Hematopoietic multipotent progenitor cell (in vitro differentiated cells): ENCODE measurements at places on chromosomes 3 and 15.

DNA sequence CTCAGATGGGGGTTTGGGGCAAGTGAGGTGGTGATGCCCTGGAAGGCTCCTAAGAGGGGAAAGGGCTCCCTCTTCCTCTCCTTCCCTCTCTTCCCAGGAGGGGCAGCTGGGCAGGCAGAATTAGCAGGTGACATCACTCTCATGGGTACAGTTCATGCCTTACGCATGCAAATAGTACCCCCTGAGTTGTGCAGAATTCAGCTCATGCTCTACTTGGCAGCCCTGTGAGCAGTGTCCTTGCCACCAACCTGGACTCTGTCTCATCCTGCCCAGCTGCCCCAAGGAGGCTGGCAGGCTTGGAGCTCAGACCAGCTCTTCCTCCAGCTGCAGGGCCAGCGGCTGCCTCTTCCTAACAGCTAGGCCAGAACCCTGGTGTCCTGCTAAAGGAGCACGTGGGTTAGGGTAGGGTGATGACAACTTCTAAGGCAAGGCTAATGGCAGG, 3.3 kb downstream of the CHAC1 start:
- no peak for DNase-seq

DNA sequence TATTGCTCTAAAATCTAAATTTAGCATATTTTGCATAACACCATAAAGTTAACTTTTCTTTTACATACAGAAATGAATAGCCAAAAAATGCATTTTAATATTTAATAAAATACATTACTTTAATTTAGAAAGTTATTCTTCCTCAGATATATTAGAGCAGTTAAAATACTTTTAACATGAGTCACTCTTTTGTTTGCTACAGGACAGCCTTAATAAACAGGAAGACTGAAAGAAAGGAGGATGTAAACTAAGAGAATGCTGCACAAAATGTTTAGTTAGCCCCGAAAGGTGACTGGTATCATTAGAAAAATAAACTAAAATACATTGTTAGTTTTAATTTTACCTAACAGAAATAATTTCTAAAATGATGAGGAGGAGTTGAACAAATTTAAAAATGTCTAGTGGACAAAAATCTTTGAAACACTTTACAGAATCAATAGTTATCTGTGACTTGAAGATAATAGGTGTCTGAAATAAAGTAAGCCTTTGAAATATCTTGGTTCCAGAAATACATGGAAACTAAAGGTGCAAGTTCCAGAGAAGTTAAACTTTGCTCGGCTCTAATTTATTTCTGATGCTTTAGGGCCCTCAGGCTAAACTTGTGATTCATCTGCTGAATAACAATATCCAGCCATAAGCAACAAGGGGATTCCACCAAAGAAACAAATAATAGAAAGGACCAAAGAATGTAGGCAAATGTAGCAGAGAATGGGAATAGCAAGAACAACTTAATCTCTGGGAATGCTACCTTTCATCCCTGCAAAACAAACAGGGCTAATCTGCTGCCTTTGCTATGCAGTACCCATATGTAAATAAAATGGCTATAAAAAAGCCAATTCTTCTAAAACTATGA, 138.3 kb upstream of the UBP1 start:
- no peak for DNase-seq

DNA sequence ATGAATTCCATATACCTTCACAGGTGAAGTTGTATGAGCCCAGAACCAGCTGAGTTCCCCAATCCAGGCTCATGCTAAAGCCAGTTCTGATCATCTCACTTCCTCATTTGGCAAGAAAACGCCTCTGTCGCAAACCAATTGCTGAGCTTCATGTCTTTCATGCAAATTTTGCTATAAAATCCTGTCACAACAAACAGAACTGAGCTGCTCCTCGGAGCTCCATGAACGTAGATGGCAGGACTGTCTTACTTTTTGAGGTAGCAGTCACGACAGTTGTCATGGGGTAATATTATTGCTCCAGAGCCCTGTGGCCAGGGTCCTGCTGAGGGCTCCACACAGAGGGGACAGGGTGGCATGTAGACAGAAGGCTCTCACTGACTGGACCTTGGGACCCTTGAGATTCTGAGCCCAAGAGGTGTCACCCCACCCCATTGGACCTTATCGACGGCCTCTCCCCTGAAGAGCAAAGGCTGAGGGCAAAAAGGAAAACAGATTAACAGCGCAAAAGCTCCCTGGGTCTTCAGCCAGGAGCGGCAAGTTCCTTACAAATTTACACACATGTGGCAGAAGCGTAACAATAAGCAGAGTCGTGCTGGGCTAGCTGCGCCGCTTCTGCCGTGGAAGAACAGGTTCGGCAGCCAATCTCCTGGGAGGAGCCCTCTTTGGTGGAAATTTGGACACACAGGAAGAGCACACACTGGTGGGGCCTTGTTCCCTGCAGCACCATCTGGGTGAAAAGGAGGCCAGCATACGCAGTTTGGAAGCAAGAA, 249.2 kb downstream of the OPA1 start:
- DNase-seq: peak; percentile 77

DNA sequence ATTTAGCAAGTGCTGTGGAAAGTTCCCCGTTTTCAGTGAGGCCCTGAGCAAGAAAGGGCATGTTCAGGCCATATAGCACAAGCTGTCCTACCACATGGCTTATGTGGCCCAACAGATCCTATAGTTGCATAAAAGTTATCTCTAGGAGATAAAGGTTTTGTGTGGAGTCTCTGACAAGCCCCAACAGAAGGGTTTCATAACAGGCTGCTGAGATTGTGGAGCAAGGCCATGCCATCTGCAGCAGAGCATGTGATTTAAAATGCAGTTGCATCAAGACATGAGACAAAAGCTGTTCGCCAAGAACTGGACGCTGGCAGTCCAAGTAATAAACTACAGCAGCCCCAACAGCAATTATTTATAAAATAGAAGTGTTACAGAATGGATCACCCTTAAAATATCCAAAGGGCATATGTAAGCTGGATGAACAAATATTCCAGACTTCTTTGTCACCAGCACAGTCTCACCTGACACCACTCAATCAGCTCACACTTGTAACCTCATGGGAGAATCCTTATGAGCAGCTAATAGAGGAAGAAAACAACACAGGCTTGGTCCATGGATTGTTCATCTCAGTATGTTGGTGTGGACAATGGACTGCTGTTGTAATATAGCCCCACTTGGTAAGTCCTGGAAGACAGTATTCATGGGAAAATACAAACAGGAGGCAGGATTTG, 14.4 kb upstream of the CLDN1 start:
- no peak for DNase-seq

GRCh38 chr15:23436421-23436820, 10.6 kb downstream of the GOLGA6L2 start:
- DNase-seq: no peak

GRCh38 chr3:71601811-71602210, 18.3 kb upstream of the FOXP1 start:
- DNase-seq: no peak

DNA sequence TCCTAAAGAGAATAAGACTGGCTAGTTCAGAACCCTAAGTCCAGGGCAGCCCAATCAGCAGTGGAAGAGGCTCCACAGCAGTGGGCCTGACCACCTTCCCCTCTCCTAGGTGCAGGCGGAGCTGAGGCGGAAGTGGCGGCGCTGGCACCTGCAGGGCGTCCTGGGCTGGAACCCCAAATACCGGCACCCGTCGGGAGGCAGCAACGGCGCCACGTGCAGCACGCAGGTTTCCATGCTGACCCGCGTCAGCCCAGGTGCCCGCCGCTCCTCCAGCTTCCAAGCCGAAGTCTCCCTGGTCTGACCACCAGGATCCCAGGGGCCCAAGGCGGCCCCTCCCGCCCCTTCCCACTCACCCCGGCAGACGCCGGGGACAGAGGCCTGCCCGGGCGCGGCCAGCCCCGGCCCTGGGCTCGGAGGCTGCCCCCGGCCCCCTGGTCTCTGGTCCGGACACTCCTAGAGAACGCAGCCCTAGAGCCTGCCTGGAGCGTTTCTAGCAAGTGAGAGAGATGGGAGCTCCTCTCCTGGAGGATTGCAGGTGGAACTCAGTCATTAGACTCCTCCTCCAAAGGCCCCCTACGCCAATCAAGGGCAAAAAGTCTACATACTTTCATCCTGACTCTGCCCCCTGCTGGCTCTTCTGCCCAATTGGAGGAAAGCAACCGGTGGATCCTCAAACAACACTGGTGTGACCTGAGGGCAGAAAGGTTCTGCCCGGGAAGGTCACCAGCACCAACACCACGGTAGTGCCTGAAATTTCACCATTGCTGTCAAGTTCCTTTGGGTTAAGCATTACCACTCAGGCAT, 33.7 kb downstream of the VIPR1 start:
- peak; percentile 36 for DNase-seq

- DNase-seq: no peak
Measured at GRCh38 chr3:111763968-111764367, 95.1 kb upstream of the PHLDB2 start.

DNA sequence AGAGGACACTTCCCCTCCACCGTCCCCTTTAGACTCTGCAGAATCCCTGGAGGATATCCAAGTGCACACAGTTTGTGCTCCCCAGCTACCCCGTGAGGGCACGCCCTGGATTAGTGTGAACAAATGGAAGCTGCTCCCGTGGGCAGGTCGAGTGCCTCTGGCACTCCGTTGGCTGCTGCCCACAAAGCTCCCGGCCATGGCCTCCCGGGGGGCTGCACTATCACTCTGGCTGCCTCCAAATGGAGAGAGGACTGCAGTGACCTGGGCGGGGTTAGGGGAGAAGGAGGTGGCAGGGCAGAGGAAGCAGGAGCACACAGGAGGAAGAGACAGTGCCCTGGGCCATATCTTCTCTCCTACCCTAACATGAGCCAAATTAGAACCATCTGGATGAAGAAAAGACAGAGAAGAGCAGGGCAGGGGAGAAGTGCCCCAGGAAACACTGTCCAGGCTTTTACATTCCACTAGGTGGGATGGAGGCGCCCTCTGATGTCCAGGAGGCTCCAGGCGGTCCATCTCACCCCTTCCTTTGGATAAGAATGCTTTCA, 29.4 kb upstream of the ACAD9 start:
- no peak for DNase-seq
